ENCODE measurements at places on chromosomes 7 and 10.

- DNase-seq = peak; percentile 93
These were observed 32.9 kb upstream of the BHLHA15 start for GRCh38 chr7:98178321-98178720.

GRCh38 chr10:63007112-63007511 is 126.0 kb upstream of the NRBF2 start:
- DNase-seq = no peak

DNA sequence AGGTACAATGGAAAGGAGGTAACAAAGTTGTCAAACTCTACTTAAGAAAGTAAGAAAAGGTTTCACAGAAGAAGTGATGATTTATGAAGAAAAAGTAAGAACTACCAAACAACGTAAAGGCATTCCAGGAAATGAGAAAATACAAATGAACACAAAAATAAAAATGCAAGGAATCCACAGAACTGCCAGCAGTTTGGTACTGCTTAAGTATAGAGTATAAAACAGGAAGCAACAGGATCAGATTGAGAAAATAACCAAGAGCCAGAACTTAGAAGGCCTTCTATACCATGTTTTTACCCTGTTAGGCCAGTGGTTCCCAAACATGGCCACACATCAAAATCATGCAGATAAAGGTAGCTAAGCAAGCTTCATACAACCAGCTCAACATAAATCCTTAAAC is 9.2 kb downstream of the NDUFA5 start:
- DNase-seq = no peak

- no peak for DNase-seq
These were observed 41.0 kb upstream of the ZNF518A start for GRCh38 chr10:96089116-96089515.

- DNase-seq = no peak
These were observed 207.1 kb upstream of the ADCY1 start for GRCh38 chr7:45367026-45367425.

DNA sequence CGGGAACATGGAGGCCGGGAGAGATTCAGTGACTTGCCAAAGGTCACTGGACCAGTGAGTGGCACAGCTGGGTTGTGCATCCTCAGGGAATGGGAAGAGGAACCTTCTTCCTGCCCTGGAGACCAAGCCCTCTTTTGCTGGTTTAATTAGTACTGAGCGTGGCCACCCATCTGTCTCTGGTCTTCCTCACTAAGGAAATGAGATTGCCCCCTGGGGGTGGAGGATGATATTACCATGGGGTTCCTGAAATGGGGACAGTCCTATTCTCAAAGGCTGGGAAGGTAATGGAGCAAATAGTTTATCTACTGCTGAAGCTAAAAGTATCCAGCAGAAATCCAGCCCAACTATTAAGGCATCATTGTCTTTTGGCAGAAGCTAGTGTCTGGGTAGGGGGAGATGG is 98.6 kb upstream of the FGFR2 start:
- peak; percentile 34 for DNase-seq

- no peak for DNase-seq
These were observed 160.1 kb downstream of the MTERF1 start for GRCh38 chr7:91720260-91720937.
